ENCODE measurements at places on chromosomes 7 and 10.

DNA sequence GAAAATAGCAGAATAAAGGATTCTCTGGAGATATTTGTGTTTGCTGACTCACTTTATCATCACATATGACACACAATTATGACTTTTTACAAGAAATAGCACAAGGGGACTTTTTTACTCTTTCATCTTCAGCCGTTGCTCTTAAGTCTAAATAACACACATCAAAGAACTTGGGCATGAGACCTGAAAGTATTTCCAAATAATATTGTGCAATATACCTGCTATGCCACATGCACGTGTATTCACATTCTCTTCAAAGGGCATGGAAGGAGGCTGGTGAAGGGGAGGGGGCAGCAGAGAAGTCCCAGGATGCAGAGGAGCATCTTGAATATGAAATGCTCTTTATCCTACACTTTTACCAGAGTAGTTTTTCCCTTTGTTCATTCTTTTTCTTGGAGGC is 4.1 kb upstream of the ADARB2 start:
- DNase-seq = no peak

DNA sequence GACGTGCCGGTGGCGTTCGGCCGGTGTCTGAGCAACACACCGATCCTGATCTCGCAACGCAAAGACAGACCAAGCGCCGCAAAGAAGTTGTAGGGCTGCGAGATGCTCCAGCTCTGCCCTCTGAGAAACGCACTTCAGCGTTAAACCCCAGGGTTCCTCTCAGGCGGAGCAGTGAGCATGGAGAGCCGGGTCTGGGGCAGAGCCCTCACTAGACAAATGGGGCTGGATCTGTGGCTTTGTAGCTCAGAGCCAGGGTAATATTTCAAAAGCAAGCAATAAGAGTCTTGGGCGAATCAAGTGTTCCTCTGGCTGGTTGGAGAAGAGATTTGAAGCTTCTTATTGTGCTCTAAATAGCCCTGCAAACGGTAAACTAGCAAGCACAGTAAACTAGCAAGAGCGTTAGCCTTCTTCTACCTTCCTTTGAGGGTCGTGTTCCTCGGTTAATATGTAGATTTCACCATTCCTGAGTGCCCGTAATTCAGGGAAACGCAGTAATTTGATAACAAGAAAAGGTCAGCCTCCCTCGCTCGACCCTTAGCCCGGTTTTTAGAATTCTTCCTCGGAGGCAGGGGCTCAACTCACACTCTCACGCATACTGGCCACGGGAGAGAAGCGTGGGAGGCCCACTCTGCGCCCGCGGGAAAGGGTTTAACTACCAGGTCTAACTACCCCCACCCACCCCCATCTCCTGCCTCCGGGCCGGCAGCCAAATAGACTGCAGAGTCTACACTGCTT is 6.7 kb downstream of the SKAP2 start:
- no peak for DNase-seq

- no peak for DNase-seq
Measured at GRCh38 chr7:105876964-105877601, 684 bp upstream of the ATXN7L1 start.

GRCh38 chr10:46787321-46787615 is 124.0 kb upstream of the PTPN20 start:
- DNase-seq = no peak
